NCI-H524 (cell line): ENCODE measurements at places on chromosomes 2 and 18.

GRCh38 chr2:96115631-96116423, 544 bp downstream of the ADRA2B start:
- no peak for DNase-seq

GRCh38 chr2:176094349-176094748, 1.8 kb downstream of the HOXD13 start:
- DNase-seq, result peak; percentile 7

DNA sequence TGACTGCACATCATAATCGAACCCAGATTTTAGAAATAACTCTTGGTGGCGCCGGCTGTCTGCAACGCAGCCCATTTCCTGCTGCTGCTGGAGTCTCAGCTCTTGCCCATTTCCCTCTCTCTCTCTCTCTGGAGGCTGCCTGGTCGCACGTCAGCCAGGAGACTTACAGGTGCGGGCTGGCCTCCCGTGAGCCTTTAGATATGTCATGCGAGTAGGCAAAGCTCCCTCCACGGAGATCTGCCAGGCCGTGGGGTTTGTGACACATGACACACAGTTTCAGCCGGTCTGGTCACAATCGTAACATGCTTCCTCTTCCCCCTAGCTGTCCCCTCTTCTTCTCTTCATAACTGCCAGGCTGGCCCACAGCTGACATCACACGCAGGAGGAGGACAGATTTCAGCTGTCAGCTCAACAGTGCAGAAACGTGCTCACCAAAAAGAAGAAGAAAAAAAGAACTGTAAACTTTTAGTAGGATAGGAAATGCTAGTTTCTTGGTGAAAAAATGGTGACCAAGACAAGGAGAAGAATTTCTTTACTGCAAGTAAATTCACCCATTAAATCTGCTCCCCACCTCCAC, 489.3 kb downstream of the ZNF516 start:
- DNase-seq, result peak; percentile 38

- DNase-seq, result no peak
Observed at GRCh38 chr2:204824751-204825453, 279.6 kb downstream of the PARD3B start.
